Activated B cell treated with CpG ODN at 0.5 μM for 24 hours (primary cell): ENCODE measurements at places on chromosomes 6 and 20.

DNA sequence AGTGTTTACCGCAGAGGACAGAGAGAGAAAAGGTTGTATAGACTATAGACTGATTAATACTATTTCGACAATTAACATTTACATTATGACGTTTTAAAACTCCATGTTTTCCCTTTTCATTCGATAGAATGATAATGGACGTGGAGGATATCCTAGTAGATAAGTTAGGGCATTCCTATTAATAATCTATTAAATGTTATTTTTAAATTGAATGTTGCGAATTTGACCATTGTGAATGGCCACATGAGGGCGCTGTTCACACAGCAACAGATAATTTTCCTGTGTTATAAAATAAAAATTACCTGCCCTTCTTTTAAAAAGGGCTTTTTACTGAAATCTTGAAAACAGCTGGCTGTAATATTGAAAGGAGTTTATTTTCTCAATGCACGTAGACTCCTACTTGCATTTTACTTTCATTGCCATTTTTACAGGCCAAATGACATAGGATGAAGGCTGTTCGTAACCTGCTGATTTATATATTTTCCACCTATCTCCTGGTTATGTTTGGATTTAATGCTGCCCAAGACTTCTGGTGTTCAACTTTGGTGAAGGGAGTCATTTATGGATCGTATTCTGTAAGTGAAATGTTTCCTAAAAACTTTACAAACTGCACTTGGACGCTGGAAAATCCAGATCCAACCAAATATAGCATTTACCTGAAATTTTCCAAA is 3.3 kb downstream of the ADGRB3 start:
- no peak for DNase-seq

GRCh38 chr6:68911334-68911733 is 276.3 kb downstream of the ADGRB3 start:
- no peak for DNase-seq

- DNase-seq: no peak
These were observed 56.4 kb upstream of the NKX2-4 start for GRCh38 chr20:21453690-21454089.

- DNase-seq: no peak
These were observed 28.9 kb downstream of the CLIC5 start for GRCh38 chr6:45986746-45987274.

DNA sequence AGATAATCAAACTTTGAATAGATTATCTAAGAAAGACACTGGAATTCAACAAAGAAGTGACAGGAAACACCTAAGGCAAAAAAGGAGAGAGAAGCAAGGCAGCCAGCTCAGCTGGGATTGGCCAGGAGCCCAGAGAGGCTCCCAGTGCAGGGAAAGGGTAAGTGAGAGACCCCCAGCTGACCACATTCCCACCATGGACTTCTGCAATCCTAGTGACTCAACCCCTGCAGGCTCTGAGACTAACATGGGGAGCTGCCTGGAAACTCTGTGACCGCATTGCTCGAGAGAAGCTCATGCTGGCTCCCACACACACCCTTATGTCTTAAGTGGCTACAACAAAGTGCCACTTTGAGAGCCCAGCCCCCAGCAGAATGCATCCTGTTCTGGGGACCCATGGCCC is 215.1 kb downstream of the PACRG start:
- DNase-seq: no peak

- no peak for DNase-seq
These were observed 256.9 kb downstream of the CDH26 start for GRCh38 chr20:60214901-60215815.

DNA sequence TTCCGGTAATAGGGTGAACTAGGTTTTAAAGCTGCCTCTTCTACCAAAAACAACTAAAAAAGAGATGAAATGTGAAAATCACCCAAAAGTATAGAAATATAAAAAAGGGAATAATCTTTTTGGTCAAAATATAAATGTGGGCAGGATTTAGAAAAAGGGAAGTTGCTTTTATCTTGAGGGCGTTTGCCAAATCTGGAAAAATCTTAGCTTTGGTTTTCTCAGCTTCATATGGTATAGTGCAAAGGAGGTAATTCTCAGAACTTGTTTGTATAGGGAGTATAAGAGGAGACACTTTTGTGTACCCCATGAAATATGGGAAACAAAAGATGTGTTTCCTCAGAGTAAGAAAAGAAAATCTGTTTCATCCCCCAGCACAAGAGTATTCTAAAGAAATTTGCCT is 54.2 kb upstream of the TRIM26 start:
- no peak for DNase-seq

GRCh38 chr20:1868856-1869255 is 26.4 kb upstream of the SIRPA start:
- no peak for DNase-seq

GRCh38 chr6:134316733-134317431 is 1.0 kb downstream of the SGK1 start:
- no peak for DNase-seq

DNA sequence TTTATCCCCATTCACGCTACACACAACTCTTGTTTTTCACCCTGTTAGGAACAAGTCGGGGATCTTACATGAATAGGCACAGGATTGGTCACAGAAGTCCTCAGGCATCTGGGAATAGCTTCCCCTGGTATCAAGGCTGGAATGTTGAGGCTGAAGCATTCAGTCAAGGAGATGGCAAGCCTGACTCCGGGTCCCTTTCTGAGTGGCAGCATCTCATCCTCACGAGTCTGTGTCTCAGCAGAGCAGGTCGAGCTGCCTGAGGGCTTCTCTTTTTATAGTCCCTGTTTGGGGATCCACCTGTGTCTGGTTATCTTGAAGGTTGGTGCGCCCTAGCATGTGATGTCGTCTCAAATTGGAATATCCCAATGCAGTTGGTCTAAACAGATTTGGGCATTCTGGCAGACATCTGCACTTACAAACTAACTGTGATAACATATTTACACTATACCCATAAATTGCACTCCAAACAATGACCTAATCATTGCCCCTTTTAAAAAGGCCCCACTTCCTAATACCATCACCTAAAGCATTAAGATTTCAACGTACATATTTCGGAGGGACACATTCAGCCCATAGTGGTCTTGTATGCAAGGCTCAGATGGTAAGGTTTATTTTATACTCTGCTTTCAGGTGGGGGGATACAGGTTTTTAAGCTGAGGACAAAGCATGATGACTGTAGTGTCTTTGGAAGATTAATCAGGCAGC is 112.7 kb upstream of the CLDN20 start:
- no peak for DNase-seq

GRCh38 chr6:21586740-21587178 is 6.8 kb upstream of the SOX4 start:
- DNase-seq: no peak

DNA sequence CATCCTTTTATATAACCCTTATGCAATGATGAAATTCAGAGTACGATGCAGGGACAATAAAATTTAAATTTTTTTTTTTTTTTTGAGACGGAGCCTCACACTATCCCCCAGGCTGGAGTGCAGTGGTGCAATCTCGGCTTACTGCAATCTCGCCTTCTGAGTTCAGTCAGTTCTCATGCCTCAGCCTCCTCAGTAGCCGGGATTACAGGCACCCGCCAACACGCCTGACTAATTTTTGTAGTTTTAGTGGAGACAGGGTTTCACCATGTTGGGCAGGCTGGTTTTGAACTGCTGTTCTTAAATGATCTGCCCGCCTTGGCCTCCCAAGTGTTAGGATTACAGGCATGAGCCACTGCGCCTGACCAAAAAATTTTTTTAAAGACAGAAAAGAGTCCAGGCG is 15.2 kb downstream of the MTO1 start:
- no peak for DNase-seq

- no peak for DNase-seq
These were observed 383.8 kb upstream of the MAP3K7 start for GRCh38 chr6:90970672-90971071.

- no peak for DNase-seq
These were observed 490 bp upstream of the ID1 start for GRCh38 chr20:31604567-31605030.

GRCh38 chr6:158024566-158025297 is 43.1 kb downstream of the SYNJ2 start:
- DNase-seq: no peak

- no peak for DNase-seq
These were observed 91.7 kb downstream of the YTHDF1 start for GRCh38 chr20:63124092-63124781.

GRCh38 chr6:131129689-131130553 is 5.3 kb upstream of the AKAP7 start:
- DNase-seq: no peak

DNA sequence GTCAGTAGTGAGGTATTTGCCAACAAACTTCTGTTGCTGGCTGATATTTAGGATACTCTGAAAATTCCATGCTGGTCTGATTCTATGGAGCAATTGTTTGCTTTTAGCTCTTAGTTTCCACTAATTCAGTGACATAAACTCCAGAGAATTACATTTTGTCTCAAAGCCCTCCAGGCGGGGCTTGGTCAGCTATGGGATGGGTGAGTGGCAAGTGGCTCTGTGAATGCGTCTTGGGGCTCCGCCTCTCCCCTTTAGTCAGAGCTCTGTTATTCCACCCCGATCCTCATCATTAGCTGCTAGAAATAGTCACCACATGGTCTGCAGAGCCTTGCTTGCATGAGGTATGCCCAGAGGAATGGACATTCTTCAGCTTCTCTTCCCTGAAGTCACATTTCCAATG is 540.6 kb downstream of the QKI start:
- no peak for DNase-seq

DNA sequence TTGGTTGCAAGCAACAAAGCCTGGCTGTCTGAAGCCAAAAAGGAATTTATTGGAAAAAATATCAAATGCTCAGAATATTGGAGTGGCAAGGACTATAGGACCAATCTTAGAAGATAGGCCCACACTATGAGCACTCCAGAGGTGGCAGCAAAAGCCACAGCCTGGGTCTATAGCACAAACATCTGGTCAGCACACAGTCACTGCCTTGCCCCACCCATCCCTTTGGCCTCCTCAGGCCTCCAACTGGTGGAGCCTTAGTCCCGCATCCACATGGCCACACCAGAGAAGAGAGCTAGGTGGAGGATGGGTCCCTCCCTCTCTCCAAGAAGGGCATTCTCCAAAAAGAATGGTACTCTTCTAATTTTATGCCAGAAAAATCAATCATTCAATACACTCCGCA is 14.0 kb downstream of the NUDT3 start:
- no peak for DNase-seq

- no peak for DNase-seq
These were observed 14.9 kb downstream of the SH3BGRL2 start for GRCh38 chr6:79646006-79646405.

DNA sequence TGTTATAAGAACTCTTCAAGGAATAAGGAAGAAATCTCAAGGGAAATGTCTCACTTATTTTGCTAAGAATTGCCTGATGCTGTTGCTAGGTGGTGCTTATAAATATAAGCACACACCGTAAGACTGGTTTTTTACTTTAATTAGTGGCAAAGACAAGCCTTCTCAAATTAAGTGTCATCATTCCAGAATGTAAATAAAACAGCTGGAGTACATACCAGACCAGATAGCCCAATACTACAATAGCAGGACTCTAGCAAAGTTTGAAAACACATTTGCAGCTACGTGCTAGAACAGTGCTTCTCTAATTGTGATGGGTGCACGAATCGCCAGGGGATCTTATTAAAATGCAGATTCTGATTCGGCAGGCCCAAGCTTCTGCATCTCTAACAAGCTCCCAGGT is 6.8 kb downstream of the CNKSR3 start:
- no peak for DNase-seq

- peak; percentile 70 for DNase-seq
These were observed 67.4 kb upstream of the PIM1 start for GRCh38 chr6:37102299-37103168.

- DNase-seq: peak; percentile 36
These were observed 1.0 kb downstream of the LRP11 start for GRCh38 chr6:149862922-149863697.

DNA sequence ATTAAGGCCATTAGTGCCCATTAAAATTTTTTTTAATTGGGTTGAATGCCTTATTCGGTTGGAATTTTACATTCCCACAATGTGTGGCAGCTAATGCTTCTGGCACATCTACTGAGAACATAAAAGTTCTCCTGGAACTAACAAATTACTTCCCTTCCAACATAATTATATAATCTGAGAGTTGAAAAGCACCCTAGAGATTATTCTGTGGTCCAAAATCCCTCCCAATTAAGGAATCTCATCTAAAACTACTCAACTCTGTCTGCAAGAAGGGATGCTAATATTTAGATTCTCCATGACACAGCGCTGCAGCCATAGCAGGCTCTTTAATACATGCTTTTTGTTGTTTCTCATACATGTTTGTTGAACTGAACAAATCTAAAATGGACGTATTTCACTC is 4.0 kb downstream of the NUDT3 start:
- no peak for DNase-seq

DNA sequence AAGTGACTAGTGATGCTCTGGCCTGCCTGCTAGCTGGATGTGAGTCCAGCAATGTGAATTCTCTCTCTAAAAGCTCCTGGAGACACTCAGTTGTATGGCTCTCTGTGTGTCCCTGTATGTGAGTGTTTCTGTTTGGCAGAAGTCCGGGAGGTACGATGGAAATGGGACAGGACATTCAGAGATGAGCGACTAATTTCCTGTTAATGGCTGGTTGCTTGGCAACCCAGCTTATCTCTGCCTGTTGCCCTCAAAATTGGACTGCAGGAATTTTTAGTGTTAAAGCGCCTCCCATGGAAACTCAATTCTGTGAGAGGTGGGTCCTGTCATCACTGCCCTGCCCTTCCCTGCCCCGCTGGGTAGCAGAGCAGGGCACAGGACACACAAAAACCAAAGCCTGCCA is 136.8 kb upstream of the LRFN2 start:
- DNase-seq: no peak

DNA sequence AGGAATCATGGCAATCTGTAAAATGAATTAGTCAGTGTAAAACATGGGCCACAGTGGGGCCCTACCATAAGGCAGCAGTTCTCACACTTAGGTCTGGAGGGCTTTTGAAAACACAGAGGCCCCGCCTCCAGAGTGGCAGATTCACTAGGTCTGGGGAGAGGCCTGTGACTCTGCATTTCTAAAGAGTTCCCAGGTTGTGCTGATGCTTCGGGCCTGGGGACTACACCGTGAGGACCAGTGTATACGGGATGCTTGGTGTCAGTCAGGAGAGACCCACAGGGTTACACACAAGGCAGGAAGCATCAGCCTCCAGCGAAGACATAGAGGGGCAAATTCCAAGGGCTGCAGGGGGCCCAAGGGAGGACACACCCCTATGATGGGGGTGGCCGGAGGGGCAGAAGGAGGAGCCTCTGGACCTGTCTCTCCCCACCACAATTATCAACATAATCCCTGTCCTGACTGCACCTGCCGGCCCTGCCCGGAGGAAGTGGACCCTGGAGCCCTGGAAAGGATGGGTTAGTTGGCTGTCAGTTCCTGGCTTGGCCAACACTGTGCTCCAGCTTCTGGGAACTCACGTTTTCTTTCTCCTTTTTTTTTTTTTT is 46.7 kb downstream of the FGD2 start:
- no peak for DNase-seq

- DNase-seq: no peak
These were observed 397.3 kb downstream of the LAMA2 start for GRCh38 chr6:129280293-129280644.

DNA sequence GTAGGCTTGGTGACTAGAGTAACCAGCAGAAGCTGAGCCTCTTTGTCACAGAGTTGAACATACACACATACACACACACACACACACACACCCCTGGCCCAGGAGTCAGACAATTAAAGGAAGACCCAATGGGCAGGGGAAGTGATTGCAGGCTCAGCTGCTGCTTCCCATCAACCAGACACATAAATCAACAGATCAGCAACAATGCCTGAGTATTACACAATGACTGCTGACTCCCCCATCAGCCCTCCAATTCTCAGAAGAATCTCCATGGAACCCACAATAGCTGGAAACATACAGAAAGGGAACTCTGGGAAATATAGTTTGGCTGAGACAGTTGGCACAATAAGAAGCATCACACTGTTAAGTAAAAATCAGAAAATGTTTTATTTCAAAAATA is 270.4 kb upstream of the PLCB4 start:
- DNase-seq: no peak
